ENCODE measurements at places on chromosomes 2 and 18.

GRCh38 chr18:70036168-70036567 is 88.5 kb upstream of the CD226 start:
- DNase-seq = no peak

DNA sequence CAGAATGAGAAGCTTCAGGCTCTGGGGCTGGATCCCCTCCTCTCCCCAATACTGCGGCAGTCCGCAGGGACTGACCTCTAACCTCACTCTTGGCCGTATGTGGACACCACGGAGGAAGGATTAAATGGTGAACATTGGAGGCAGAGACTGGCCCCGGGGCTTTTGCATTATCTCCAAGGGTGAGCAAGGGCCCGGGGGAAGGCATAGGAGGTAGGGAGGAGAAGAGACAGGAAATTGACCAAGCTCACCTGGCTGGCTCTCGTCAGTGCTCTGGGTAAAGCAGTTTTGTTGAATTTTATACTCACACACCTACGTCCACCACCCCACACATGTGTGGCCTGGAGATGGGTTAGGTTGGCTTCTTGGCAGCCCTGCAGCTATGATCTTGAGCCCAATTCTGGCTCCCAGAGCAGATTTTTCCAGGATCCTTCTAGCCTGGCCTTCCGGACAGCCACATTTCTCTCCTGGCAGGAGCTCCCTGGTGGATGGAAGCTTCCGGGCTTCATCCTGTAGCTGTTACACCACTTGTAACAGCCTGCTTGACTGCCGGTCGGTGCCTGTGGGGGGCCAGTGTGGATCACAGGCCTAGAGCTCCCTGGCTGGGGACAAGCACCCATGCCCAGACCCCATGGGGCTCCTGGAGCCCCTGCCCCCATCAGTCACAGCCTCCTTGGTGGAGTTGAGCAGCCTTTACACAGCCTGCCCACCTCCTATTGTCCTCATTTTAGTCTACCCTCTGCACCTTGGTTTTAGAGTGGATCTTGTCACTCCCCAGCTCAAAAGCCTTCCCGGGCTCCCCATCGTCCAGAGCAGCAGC is 7.6 kb downstream of the ITM2C start:
- DNase-seq = no peak

DNA sequence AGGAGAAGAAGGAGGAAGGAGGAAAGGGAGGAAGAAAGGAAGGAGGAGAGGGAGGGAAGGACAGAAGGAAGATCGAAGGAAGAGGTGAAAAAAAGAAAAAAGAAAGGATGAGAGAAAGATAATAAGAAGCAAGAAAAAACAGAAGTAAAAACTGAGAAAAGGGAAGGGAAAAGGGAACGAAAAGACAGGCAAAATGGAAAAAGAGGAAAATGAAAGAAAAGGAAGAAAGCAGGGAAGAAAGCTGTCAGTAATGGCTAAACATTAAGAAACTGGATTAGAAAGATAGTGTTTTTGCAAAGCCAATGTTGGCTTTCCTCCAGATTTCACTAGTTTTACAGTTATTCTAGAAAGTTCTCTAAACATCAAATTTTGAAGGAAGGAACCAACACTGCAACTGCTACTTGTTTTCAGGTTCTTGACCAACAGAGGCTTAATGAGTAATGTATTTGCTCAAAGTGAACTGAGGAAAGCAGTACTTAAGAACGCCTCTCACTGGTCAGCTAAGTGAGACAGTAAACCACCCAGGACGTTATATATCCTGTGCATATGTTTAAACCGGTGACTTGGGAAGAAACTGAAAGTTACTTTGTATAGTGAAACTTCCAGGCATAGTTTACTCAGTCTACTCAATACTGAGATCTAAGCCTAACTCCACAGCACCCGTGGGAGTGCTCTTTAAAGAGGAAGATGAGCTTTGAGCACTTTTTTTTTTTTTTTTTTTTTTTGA is 286.2 kb upstream of the TRIB2 start:
- no peak for DNase-seq

DNA sequence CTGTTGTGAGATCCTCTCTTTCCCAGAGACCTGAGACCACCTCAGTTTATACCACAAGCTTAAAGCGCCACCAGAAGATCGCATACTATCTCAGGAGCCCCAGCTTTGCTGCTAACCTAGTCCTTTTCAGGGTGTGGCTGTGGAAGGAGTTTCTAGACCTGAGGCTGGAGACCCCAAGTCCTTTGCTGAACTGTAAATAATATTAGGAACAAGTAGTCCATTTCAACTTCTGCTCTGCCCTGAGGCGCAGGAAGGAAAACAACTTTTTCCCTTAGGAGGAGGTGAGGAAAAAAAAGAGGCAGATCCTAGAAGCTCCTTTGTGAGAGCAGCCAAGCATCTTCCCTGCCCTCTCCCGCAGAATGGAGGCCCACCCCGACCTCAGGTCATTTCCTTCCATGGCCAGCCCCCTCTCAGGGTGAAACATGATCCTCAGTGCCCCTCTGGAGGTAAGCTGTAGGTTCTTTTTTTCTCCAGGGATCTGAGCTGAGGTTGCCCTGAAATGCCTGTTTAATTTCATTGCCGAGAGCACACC is 122.8 kb upstream of the LGALSL start:
- DNase-seq = no peak

- no peak for DNase-seq
Measured at GRCh38 chr2:100967716-100968115, 34.4 kb upstream of the RPL31 start.

- no peak for DNase-seq
Measured at GRCh38 chr2:205352094-205352493, 330.2 kb upstream of the NRP2 start.

DNA sequence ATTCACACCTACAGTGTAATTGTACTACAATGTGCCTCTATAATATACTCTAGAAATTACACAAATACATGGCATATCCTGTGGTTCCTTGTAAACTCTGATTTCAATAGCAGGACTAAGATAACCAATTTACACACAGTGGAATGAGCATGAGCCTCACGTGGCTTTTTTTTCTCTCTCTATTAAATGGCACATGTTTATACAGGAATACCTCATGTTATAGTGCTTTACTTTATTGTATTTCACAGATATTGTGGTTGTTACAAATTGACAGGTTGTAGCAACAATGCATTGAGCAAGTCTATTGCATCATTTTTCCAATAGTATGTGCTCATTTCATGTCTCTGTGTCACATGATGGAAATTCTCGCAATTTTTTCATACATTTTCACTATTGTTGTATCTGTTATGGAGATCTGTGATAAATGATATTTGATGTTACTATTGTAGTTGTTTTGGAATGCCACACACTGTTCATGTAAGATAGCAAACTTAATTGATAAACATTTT is 260.0 kb downstream of the FSIP2 start:
- DNase-seq = no peak

GRCh38 chr2:168734199-168734760 is 68.2 kb upstream of the NOSTRIN start:
- DNase-seq = no peak

DNA sequence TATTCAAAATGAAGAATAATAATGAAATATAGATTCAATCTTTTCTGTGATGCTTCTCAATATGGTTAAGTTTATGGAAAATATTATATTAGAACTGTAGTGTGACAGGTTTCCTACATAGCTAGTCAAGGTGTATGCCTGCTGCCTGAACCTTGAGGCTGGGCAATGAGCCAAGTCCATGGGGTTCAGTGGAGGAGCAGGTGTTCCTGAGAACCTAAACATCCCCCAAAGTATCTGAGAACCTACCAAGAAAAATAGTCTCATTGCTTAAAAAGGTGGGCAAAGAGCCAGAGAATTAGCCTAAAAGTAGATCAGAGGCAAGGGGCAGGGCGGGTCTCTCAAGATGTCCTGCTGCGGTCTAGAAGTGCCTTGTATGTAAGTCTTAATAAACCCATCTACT is 185.9 kb upstream of the SPHKAP start:
- DNase-seq = no peak

DNA sequence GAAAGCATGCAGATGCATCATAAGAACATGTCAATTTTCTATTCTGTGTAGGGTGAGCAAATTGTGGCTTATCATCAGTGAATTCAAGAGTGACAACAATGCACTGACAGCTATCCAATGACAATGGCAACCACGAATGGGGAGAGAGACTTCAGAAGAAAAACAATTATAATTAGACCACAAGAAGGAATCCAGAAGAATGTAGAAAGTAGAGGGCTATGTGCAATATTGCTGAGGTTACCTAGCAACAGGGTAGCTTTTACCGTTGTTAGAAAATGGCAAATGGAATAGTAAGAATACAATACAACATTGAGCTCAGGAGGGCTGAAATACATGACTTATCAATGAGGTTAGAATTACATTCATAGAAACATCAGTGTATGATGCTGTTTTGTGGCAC is 71.1 kb upstream of the SESTD1 start:
- DNase-seq = no peak

GRCh38 chr2:177611310-177611886 is 218.8 kb downstream of the AGPS start:
- DNase-seq = no peak

DNA sequence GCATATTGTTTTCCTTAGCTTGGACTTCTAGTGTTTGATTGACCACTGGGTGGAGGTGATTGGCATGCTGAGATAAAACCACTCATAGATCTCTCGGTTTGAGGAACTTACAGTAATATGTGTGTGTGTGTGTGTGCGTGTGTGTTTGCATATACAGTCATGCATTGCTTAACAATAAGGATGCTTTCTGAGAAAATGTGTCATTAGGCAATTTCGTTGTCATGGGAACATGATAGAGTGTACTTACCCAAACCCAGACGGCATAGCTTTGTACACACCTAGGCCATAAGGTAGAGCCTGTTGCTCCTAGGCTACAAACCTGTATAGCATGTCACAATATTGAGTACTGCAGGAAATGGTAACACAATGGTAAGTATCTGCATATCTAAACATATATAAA is 167.3 kb downstream of the NYAP2 start:
- no peak for DNase-seq

DNA sequence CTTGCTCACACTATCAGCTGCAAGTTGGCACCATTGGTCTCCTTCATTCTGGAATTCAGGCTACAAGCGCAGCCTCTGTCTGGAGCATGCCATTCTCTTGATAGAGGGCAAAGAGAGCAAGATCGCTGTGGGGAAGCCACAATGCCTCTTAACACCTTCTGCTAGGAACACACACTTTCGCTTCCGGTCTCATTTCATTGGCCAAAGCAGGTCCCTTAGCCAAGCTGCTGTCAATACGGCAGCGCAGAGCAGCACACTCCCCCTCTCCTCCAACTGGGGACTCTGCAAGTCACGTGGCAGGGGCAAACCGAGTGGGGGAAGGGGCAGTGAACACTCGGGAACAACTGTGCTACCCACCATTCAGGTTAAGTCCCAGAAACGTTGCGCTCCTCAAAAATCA is 98.1 kb downstream of the MMADHC start:
- DNase-seq = no peak

GRCh38 chr2:11920993-11921583 is 174.7 kb downstream of the LPIN1 start:
- DNase-seq = no peak

- DNase-seq = no peak
Measured at GRCh38 chr18:51248685-51249084, 51.2 kb upstream of the MEX3C start.

DNA sequence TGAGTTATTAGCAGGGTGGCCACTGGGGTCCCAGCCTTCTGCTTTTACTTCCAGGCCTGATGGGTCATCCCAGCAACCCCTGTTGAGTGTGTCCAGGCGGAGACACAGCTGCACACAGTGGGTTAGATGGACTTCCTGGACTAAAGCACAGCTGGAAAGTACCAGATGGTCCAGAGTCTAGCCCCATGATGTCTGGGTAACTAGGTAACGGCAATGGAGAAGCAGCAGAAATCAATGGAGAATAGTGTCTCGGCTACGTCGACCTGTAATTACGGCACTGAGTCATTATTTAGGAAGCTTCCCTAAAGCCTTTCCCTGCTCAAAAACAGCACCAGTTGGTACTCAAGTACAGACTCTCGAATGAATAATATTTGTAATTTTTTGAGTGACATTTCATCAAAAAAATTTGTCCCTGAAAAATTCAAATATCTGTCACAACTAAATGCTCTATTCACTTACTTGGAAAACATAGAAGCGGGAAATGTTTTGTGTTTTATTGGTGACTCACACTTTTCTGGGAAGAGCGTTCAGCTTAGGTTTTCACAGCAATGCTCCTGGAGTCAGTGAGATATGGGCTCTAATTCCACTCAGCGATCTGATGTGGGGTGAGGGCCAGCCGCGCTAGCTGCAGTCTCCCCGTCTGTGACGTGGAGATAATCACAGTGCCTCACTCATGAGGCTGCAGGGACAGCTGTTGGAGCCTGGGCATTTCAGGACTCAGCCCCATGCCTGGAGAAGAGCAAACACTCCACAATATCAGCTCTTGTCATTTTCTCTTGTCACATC is 16.2 kb upstream of the ARL4C start:
- no peak for DNase-seq

DNA sequence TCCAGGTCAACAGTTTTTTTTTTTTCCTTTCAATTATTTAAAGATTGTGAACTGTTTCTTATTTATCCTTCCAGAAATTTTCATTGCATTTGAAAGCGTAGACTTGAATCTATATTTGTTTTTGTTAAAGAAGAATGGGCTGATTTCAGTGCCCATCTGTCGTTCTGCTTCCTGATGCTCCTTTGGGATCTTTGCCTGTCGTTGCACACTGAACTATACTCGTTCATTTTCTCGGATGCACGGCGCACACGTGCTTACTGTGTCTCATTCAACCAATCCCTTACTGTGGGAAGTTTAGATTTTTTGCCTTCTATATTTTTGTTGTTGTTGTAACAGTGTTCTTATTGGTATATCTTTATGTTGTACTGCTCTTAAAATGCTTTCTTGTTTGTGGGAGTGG is 149.7 kb downstream of the VAPA start:
- no peak for DNase-seq
